ENCODE measurements at places on chromosomes 16 and 17.

- DNase-seq, result no peak
Observed at GRCh38 chr17:81043725-81044427, 8.9 kb downstream of the BAIAP2 start.

- no peak for DNase-seq
Observed at GRCh38 chr17:3029213-3029913, 34.0 kb downstream of the OR1D5 start.

DNA sequence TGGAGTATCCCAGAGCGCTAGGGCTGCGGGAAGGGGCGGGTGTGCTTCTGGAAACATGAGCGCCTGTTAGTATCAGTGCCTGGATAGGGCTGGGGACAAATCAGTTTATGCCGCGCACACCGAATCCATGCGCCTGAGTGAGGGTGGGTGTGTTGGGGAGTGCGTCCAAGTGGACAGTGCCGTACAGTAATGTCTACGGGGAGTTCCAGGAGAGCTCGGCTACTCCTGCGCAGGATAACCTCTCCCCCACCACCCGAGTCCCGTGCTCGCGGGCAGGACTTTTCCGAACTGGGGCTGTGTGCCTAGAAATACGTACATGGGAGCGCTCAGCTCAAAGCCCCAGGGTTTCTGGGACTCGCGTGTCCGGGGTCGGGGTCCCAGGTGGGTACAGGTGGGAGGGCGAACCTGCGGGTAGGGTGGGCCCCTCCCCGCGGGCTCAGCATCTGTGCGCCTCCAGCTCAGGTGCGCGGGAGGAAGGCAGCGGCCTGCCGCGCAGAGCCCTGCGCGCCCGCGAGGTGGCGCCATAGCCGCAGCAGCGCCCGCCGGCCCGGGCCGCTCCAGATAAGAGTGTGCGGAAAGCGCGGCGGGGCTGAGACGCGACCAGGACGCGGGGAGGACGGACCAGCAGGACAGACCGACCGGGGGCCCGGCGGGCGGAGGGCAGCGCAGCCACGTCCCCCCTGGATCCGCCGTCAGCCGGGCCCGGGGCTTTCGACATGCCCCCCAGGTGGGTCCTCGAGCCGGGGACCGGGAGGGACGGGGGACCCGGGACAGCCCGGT, at the start of gene HIC1:
Gene HIC1, plus strand, starts transcription at position 592 of the 780 bp plus-strand sequence. CDS start 1,588 bp downstream, outside the sequence.
- DNase-seq, result peak; percentile 48

DNA sequence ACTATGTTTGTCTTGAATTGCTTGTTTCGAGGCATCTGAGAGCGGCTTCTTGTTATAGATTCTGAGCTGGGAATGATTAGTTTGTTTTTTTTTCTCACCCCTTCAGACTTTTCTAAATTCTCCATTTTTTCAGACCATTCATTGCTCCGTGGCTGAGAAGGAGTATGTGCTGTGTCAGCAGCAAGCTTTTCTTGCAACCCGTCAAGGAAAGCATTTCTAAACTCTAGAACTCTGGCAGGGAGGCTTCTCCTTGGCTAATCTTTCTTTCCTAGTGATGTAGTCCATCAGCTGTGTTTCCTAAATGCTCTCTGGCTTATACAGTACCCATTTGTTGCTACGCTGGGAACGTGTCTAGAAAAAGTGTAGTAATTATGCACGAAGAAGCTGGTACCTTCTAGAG, 133.5 kb downstream of the FTO start:
- DNase-seq, result no peak

DNA sequence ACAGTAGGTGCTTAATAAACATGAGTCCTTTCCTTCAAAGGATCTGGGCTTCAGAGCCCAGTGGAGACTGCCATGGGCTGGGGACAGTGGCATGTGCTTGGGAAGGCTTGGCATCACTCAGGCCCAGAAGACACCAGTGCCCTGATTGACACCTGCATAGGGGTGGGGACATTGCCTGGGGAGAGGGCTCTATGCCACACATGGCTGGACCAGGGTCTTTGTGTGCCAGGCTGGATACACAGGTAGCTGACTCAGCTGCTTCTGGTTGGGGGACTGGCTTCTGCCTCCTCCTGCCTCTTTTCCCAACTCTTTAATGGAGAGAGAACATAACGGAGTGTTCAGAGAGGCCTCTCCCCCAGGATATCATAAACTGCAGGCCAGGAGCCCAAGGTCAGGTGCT, 93.1 kb upstream of the TMEM97 start:
- no peak for DNase-seq

DNA sequence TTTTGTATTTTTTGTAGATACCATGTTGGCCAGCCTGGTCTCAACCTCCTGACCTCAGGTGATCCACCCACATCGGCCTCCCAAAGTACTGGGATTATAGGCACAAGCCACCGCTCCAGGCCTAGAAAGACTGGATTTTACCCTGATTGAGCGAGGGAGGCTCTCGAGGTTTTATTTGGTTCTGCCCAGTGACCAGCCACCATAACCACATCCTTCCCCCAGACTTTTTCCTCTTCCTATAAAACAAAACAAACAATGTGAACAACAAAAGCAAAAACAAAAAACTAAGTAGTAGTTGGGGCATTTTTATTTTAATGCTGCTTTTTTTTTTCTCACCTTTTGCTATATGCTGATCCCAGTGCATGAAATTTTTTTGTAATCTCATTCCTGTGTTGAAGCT, 509.6 kb downstream of the MAF start:
- no peak for DNase-seq

- peak; percentile 93 for DNase-seq
Observed at GRCh38 chr17:1793447-1793806, 31.6 kb downstream of the SERPINF1 start.

GRCh38 chr17:65817951-65818350, 256.5 kb upstream of the AXIN2 start:
- DNase-seq, result no peak

- no peak for DNase-seq
Observed at GRCh38 chr17:48621410-48622392, 4.5 kb downstream of the HOXB9 start.

DNA sequence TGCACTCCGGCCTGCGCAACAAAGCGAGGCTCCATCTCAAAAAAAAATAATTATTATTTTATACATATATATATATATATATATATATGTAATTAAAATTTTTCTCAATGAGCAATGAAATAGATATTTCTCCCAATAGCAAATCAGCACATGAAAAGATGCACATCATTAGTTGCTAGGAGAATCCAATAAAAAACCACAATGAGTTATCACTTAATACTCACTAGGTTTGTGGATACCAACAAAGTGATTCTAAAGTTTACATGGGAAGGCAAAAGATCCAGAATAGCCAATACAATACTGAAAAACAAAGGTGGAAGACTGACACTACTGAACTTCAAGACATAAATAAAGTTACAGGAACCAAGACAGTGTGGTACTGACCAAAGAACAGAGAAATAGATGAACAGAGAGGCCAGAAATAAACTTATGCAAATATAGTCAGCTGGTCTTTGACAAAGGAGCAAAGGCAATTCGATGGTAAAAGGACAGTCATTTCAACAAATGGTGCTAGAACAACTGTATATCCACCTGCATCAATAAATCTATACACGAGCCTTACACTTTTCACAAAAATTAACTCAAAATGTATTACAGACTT, 13.6 kb downstream of the SMG6 start:
- no peak for DNase-seq
